Karpas-422 (cell line): ENCODE measurements at places on chromosomes 13 and 19. TPM values are rescaled to one million over a fixed set of nuclear protein-coding genes. Genes with fewer than 3 reads are reported as not detected.

DNA sequence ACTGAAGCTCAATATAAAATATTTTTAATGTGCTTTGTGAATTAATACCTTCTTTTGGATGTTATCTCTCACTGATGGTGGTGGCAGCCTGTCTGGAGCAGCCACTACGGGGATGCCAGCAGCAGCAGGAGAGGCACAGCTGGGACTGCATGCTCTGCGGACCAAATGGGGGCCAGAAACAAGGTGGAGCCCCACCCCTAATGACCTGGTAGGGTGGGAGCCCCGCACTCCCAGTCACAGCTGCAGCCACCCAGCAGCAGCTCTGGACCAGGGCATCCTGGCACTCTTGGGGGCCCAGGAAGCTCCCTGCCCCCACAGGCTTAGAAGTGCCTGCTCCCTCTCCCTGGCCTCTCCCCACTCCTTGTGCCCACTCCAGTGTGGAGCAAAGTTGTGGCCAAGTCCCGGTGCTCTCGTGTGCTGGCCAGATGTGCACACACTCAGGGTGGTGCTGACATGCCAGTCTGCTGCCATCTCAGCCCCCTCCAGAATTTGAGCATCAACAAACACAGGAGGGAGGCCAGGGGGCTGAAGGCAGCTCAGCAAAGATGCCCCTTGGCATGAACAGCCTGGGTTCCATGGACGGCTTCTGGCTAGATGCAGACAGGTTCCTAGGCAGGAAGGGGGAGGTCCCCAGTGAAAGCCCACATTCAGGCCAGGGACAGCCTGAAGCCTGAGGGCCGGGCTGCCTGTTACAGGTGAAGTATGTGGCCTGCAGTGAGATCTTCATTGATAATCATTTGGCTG is 696.7 kb upstream of the SLITRK5 start:
- H3K4me1 ChIP-seq, result peaks cover 7% of the 10 kb centered on the region; the same call in 1 of the 2 replicates
- no peaks in the 10 kb centered on the region for H3K27me3 ChIP-seq
- no peaks in the 10 kb centered on the region for H3K36me3 ChIP-seq
- no peak overlapping the region for H3K4me3 ChIP-seq

- no peak for DNase-seq
- no peak overlapping the region for H3K27ac ChIP-seq
- H3K27me3 ChIP-seq, result no peaks in the 10 kb centered on the region; the same call in 1 of the 2 replicates
Measured at GRCh38 chr19:19592690-19593089, 25.8 kb downstream of the PBX4 start.

The PODNL1 gene
- not detected in 2 replicates for total RNA-seq

GRCh38 chr13:82118589-82118988 is 1763.7 kb downstream of the SLITRK1 start:
- no peaks in the 10 kb centered on the region for H3K4me1 ChIP-seq
- no peak overlapping the region for H3K4me3 ChIP-seq
- no peaks in the 10 kb centered on the region for H3K27me3 ChIP-seq
- no peak overlapping the region for H3K27ac ChIP-seq
- H3K36me3 ChIP-seq, result no peaks in the 10 kb centered on the region
- no peak for DNase-seq

GRCh38 chr13:94534166-94534565 is 54.7 kb upstream of the DCT start:
- H3K36me3 ChIP-seq, result no peaks in the 10 kb centered on the region
- no peak overlapping the region for H3K27ac ChIP-seq
- no peaks in the 10 kb centered on the region for H3K27me3 ChIP-seq
- peak; percentile 19 for DNase-seq
- no peaks in the 10 kb centered on the region for H3K4me1 ChIP-seq

DNA sequence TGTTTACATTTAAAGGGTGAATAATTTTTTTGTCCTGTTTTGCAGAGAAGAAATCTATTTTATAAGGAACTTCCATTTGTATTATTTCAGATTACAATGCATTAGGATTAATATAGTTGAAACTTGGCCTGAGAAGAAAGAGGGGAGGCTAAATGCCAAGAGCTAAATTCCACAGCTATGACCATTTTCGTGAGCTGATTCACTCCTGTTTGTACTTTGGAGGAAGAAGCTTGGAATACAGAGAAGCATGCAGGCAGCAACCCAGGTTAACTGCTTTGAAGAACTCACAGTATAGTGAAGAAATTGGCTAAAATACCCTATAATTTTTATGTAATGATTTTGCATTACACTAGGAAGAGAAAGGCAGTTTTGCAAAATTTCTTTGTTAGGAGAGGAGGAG is 309.4 kb upstream of the KLF12 start:
- H3K36me3 ChIP-seq, result no peaks in the 10 kb centered on the region
- no peaks in the 10 kb centered on the region for H3K4me1 ChIP-seq
- H3K27ac ChIP-seq, result no peak overlapping the region

The KL gene
- not detected in 2 replicates for total RNA-seq

- no peak overlapping the region for H3K27ac ChIP-seq
- no peak overlapping the region for H3K4me3 ChIP-seq
- H3K4me1 ChIP-seq, result no peaks in the 10 kb centered on the region
- H3K27me3 ChIP-seq, result no peaks in the 10 kb centered on the region
Measured at GRCh38 chr13:107838588-107839161, 376.7 kb downstream of the LIG4 start.

The ASF1B gene
- 27.1 and 34.9 TPM in 2 replicates for total RNA-seq

GRCh38 chr13:112003941-112004340 is 63.0 kb upstream of the SOX1 start:
- H3K4me1 ChIP-seq, result no peaks in the 10 kb centered on the region
- no peak for DNase-seq
- H3K36me3 ChIP-seq, result no peaks in the 10 kb centered on the region

DNA sequence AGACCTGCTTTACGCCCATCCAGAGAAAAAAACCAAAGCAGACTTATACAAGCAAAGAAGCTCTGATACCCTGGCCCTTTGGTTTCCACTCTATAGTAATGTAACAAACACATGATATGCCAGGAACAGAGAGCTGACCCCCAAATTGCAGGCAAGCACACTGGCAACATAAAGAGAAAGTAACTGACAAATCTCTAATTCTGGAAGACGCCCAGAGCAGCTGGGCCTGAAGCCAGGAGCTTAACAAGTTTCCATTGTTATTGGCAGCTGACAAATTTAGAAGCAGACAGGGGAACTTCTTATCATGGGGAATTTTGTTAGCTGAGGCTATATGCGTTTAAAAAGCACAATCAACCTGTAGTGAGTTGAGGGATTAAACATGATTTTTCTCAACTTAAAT is 158.0 kb downstream of the DLEU7 start:
- DNase-seq, result no peak
- no peak overlapping the region for H3K4me3 ChIP-seq
- no peaks in the 10 kb centered on the region for H3K36me3 ChIP-seq
- H3K27me3 ChIP-seq, result peaks cover 4% of the 10 kb centered on the region; the same call in 1 of the 2 replicates
- no peaks in the 10 kb centered on the region for H3K4me1 ChIP-seq

DNA sequence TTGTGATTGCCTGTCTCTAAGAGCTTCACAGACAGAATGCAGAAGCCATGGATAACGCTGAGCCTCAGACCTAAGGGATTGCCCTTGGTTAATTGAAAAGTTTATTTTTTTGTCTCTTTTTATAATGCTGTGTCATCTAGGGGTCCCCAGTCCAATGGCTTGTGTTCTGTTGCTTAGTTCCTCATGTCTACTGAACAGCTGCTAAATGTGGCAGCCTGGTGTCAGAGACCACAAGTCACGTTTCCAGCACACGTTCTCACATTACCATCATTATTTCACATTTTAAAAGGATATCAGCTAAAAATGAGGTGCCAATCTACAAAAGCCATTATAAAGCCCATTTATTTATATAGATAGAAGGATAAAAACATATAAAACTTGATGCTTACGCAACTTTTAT is 1362.0 kb downstream of the PCDH9 start:
- no peak overlapping the region for H3K4me3 ChIP-seq
- no peaks in the 10 kb centered on the region for H3K4me1 ChIP-seq
- no peaks in the 10 kb centered on the region for H3K36me3 ChIP-seq
- no peaks in the 10 kb centered on the region for H3K27me3 ChIP-seq

The ZNF415 gene
- 9.1 and 11.1 TPM in 2 replicates for total RNA-seq

The KLK3 gene
- total RNA-seq, result not detected in 2 replicates

The SHKBP1 gene
- total RNA-seq, result 49.7 and 98.2 TPM in 2 replicates

The ZNF729 gene
- total RNA-seq, result not detected in 2 replicates

DNA sequence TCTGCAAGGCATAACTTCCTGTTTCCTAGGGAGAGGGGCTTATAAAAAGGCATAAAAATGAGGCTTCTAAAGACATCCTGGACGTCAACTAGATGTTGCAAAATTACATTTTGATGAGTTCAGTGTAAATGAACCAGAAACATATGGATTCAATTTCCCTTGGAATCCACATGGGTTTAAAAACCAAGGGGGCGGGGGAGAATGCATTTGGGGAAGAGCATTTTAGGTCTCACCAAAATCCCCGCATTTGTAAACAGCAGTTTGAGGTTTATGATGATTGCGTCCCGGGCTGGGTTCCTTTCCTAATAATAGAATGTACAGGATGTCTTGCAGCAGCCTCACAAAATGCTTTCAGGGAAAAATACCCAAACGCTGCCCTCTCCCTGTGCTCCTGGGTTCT is 407.8 kb downstream of the ZNF536 start:
- no peak for DNase-seq
- H3K4me3 ChIP-seq, result no peak overlapping the region
- no peak overlapping the region for H3K27ac ChIP-seq
- H3K27me3 ChIP-seq, result no peaks in the 10 kb centered on the region

DNA sequence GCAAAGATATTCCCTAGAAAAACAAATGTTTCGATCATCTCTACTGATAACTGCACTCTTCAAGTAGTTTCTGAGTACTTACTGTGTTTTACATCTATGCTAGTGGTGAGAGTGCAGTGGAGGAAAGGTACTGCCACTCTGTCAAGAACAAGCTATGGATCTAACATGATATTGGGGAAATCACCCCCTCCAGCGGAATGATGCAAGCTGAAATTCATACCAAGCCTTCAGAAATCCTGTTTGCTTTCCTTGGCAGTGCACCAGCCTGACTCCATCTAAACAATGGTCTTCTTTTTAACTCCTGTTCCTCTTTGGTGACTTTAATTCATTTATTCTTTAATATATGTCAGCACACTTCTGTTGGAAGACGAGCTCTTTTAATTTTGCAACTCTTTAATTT is 238.0 kb downstream of the PCDH9 start:
- no peaks in the 10 kb centered on the region for H3K27me3 ChIP-seq
- no peak overlapping the region for H3K27ac ChIP-seq
- H3K4me3 ChIP-seq, result no peak overlapping the region
